SW 1271 (cell line): ENCODE measurements at places on chromosomes 2 and 18.

- DNase-seq, result no peak
Observed at GRCh38 chr2:203025592-203025991, 10.9 kb downstream of the NBEAL1 start.

GRCh38 chr2:74585406-74586185, 31.1 kb downstream of the DOK1 start:
- no peak for DNase-seq

DNA sequence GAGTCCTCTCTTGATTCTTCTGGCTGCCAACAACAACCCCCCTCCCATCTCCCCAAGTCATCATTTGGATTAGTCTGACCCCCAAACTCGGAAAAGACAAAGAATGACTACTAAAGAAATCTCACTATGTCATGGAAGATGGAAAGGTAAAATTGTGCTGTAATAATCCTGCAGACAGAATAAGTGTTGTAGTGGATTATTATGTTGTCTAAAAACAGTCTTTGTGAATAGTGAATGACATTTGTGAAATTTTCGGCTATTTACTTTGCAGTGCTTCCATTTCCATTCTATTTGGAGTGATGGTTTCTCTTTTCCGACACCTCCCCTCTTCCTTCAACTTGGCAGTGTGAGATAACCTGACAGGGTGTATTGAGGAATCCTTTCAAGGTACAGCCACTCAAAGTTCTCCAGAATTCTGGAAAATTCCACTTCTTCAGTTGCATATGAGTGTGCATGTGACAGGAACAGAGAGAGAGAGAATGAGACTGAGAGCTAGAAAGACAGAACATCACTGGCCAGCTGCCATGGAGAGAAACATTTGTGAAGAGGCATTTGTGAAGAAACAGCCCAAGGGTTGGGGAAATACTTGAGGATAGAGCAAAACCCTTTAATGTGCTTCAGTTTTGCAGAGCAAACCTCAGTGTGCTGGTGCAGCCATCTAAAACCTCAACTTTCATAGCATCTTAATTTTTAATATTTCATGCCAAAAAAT, 141.9 kb upstream of the DLX2 start:
- DNase-seq, result no peak

- no peak for DNase-seq
Observed at GRCh38 chr18:11042247-11042646, 107.1 kb downstream of the PIEZO2 start.

GRCh38 chr2:230589497-230590015, 123.1 kb upstream of the CAB39 start:
- DNase-seq, result no peak

DNA sequence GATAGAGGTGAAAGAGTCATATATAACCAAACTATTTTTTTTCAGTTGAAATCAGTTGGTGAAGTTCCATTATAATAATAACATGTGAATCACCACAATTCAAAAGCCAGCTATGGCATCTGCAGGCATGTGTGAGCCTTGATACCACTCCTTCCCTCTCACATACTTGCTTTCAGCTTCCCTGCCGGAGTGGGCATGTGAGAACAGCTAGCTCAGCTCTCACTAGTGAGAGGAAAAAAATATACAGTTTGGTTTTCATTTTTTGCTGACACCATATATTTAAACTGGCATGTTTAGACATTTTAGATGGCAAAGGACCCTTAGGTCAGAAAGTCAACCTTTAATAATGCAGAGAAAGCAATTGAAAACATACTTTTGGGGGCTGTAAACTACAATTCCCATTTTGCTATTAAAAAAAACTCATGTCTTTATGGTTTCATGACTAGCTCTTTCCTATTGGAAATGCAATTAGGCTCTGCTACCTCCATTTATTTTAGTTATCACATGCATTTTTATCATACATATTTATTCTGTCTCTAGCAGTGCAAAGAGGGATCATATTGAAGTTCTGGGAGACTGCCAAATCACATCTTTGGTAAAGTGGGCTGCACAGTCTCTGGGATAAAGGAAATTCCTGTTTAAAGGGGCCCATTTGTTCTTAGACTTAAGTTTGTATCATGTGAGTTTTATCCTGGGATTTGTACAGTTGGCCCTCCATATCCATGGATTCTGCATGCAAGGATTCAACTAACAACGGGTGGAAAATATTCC, 33.2 kb upstream of the SLC40A1 start:
- no peak for DNase-seq

- no peak for DNase-seq
Observed at GRCh38 chr2:233359823-233360222, 5.5 kb downstream of the DGKD start.

DNA sequence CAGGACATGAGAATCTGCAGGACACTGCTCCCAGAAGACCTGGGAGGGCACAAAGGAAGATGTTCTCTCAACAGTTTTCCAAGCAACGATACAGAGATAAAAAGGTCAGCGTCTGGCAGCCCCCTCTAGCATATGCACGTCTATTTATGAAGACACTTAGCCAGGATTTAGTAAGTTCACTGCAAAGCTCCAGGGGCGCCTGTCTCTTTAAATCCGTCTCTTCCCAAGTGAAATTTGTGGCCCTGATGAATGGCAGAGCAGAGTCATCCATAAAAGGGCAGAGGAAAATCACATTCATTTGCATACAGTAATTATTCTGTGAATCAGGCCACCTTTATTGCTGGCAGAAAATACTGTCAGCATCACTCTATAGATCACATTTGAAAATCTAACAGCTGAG, 390.9 kb upstream of the SMIM21 start:
- no peak for DNase-seq

DNA sequence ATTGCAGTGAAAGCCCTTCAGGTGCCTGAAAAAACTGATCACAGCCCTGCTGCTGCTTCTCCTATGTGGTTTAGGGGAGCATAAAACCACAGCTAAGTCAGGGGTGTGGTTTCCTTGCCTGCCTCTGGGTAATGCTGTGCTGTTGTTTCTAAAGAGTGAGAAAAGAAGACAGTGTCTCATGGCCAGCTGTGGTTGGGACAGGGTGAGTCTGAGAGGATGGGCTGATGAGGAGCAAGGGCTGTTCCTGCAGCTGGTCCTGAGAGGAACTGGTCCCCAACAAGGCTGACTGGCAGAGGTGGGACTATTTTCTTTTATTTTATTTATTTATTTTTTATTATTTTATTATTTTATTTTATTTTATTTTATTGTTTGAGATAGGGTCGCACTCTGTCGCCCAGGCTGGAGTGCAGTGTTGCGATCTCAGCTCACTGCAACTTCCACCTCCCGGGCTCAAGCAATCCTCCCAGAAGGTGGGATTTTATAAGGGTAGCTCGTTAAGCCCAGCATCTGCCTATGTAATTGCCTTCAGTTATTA, 236.7 kb downstream of the FHOD3 start:
- DNase-seq, result no peak

DNA sequence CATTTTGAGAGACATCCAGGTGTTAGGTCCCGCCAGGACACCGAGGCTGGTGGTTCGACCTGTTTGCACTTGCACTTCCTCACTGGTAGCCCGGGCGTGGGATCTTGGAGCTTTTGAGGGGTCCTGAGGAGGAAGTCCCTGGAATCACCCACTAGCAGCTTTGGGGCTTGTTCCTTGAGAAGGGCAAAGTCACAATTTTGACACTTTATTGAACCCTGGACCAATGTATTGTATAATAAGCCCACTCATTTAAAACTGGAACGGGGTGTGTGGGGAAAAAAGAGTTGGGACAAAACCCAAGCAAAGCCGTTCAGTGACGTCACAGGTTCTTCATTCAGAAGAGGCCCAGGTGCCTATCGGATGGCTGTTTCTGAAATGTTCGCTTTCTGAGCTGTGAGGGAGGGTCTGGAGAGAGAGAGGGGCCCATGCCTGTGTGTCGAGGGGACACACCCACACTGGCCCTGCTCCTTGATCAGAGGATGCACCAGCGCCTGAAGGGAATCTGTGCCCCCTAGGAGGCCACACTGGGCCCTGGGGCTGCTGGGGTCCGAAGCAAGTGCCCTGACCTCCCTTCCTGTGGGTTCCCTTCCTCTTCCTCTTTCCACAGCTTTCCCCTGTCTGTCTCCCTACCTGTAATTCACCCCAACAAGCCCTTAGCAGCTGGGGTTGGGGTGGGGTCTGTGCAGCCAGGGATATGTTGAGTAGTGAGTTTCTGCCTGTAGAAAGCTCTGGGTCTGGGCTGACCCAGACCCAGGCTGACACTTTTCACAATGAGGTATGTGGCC, 2.6 kb downstream of the LPIN1 start:
- DNase-seq, result no peak

GRCh38 chr18:13562494-13563029, 163.8 kb downstream of the FAM210A start:
- no peak for DNase-seq

- DNase-seq, result no peak
Observed at GRCh38 chr2:23496456-23496855, 111.5 kb downstream of the KLHL29 start.

- no peak for DNase-seq
Observed at GRCh38 chr2:152611458-152612231, 105.6 kb downstream of the PRPF40A start.

DNA sequence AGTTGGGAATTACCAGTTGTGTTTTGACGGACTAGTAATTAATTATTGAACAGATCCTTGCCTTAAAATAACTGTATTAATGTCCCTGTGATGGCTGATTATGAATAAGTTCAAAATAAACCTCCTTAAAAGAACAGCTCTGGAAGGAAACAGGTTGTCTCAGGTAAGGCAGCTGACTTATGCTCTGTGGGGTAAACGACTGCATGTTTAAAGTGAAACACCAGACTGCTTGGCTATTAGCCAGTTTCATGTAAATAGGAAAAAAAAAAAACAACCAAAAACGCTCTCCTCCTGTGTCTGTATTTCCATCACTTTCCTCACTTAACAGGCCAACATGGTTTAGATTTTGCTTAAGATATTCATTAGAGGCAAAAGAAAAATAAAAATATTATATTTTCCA, 243.6 kb downstream of the TMEM182 start:
- DNase-seq, result no peak

GRCh38 chr2:122210898-122211856, 455.7 kb downstream of the TSN start:
- no peak for DNase-seq

DNA sequence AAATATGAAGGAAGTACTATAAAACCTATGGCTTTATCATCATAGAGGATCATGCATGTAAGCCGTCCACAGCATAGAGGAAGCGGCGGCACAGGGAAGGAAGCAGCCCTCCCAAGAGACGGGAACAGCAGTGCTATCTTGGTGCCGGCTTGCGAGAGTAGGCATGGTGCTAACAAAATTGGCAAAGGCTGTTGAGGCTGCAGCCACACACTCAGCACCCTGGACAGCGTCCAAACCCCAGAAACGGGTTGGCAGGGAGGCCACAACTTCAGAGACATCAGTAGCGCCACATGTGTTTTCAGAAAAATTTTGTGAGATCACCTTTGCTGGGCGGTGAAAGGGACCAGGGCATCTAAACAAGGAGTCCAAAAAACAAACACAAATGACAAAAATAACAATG, 37.7 kb downstream of the NETO1 start:
- DNase-seq, result no peak

DNA sequence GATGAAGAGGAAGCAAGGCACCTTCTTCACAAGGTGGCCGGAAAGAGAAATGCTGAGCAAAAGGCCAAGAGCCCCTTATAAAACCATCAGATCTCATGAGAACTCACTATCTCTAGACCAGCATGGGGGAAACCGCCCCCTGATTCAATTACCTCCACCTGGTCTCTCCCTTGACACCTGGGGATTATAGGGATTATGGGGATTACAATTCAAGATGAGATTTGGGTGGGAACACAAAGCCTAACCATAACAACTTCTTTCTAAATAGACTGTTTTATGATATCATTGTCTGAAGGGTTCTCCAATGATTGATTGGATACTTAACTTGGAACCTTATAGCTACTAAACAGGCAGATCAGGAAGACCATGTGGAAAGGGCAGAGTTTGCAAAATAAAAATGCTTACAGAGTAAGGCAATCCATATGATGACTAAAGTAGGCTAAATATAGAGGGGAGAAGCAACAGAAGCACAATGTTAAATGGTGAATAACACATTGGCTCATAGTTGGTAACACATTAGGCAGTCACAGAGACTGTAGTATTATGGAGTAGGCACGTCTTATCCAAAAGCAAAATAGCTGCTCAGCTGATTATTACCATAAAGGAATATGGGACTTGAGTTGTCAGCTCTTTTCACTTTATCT, 179.0 kb downstream of the BARD1 start:
- no peak for DNase-seq

GRCh38 chr2:201872591-201872990, 66.3 kb downstream of the CDK15 start:
- DNase-seq, result no peak

- DNase-seq, result no peak
Observed at GRCh38 chr2:18788592-18788991, 199.2 kb upstream of the NT5C1B start.

DNA sequence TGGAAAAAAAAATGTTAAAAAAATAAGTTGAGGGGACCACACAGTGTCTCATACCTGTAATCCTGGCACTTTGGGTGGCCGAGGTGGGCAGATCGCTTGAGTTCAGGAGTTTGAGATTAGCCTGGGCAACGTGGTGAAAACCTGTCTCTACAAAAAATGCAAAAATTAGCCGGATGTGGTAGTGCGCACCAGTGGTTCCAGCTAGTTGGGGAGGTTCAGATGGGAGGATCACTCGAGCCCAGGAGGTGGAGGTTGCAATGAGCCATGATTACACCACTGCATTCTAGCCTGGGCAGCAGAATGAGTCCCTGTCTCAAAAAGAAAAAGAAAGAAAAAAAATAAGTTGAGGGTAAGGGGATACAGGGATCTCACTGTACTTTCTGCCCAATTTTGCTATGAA, 6.1 kb upstream of the KYNU start:
- DNase-seq, result no peak
